ENCODE measurements at places on chromosomes 4 and X.

GRCh38 chr4:40962551-40963180 lies 212.9 kb downstream of the NSUN7 start:
- DNase-seq: no peak

- peak; percentile 27 for DNase-seq
Measured at GRCh38 chrX:250965-251364, 30.2 kb upstream of the PLCXD1 start.

DNA sequence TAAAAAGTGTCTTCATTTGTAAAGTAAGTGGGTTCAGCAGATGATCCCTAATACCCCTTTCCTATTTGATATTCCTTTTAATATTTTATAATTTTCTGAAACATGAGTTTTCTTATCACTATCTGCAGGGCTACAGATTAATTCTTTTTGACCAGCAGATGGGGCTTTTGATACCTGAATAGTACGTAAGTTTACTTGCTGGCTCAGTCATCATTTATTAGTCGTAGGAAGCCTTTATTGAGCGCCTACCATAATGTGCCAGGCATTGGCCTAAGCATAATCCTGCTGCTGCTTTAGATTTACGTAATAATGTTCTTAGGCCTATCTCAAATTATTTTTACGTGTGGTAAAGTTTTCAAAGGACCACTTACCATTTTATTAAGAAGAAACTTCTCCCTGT lies 33.1 kb downstream of the OSTC start:
- DNase-seq: peak; percentile 6

GRCh38 chr4:185576962-185577950 lies 41.9 kb upstream of the PDLIM3 start:
- DNase-seq: no peak

DNA sequence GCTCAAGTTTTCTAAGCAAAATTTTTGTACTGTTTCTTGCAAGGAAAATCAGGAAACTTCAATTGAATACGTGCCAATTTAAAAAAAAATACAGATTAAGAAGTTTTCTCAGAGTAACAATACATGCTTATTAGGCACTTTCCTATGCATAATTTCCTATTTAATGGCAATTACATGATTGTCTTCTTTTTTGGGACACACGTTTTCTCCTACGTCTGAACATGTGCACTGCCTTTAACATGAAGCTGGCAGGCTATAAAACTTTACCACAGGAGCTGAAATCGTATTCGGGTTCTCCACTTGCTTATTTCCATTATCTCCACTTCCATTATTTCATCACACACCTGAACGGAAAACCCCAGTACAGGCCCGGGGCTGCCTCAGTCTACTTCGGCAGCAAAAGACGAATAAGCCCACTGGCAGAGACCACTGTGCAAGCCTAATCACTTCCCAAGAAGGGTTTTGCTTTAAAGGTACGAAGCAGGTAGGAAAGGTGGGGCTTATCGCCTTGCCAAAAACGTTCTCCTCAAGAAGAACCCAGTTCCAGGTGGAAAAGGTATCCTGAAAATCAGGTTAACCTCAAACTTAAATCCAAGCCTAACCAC lies 575 bp downstream of the RCHY1 start:
- DNase-seq: no peak

- DNase-seq: no peak
Measured at GRCh38 chr4:121827853-121828252, 4.2 kb upstream of the CCNA2 start.

- DNase-seq: no peak
Measured at GRCh38 chr4:76987685-76988084, 38.1 kb downstream of the SEPTIN11 start.

DNA sequence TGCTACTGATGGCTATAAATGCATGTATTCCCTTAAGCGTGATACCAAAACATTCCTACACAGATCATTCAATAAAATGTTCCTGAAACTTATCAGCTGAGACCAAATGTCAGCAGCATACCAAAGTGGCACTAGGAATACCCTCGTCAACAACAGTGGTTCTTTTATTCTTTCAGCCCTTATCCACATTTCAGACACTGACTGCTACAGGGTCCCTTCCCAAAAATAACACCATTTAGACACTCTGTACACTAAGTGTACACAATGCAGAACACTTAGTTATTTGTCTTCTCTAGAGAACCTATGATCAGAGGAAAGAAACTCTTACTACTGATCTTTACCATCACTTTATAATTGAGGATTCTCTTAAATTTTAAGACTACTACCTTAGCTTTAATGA lies 94.1 kb downstream of the ATRX start:
- no peak for DNase-seq

- DNase-seq: no peak
Measured at GRCh38 chr4:173834151-173834550, 304.1 kb upstream of the HAND2 start.

DNA sequence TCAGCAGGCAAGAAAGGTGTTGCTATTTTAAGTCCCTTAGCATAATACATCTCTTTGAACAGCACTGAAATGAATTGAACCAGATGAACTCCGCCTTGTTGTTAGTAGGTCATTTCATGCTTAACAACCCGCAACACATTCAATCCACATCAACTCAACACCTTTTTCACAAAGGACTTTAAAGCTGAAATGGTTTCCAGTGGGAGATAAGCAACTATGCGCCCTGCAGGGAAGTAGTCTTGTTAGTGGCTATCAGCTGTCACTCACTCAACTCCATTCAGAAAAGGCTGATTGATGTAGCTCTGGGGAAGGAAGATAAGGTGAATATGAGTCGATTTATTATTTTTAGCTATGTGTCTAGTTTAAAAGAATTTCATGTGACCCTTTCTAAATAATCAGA lies 46.0 kb downstream of the ATP8A1 start:
- no peak for DNase-seq

DNA sequence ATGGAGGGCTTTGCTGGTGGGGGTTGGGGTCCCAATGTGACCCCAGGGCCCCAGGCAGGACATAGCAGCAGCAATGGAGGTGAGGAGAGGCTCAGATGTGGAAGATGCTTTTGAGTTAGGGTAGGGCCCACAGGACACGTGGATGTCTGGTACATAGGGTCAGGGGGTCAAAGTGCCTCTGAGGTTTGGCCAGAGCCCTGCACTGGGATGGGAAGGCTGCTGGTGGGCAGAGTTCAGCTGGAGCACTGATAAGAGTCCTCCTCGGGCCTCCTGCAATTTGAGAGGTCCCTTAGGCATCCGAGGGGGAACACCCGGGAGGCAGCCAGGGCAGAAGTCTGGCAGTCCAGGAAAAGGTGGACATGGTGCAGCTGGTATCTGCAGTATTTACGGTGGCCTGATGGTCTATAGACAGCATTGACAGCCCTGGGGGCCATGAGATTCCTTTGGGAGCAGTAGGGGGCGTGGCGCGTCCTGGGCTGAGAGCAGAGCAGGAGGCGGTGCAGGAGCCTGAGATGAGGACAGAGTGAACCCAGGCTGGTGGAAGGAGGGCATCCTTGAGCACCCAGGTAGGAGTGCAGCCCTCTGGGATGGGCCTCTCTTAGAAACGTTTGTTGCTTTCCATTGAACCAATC lies 22.6 kb downstream of the CCNQ start:
- no peak for DNase-seq

GRCh38 chrX:74119016-74119910 lies 184.7 kb upstream of the ZCCHC13 start:
- no peak for DNase-seq

DNA sequence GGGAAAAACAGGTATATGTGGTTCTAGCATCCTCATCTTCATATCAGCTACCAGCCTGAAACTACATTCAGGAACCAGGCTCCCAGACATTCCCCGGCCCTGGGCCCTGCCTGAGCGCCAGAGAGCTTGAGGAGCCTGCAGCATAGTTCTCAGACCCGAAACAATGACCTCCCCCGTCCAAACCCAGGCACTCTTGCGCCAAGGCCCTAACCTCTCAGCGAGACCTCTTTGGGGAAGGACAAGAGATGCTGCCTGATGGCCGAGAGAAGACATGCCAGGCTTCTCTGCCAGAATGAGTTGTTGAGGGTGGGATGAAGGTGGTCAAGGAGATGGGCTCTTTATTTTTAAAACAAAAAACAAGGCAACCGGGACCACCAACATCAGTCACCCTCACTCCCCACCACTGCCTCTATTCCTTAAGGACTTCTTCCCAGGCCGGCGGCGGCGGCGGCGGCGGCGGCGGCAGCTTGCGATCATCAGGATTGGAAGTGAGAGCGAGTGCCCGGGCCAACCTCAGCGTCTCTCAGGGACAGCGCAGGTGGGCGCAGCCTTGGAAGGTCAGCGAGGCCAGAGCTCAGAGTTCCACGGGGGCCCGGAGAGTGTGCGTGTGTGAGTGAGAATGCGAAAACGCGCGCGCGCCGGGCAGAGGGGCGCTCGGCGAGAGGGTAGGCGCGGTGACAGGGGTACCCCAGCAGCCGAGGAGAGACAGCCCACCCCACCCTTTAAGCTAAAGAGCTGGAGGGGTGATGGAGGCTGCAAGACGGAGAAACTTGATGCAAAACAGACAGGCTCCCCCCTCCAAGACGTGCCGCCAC lies 601 bp downstream of the INPP4B start:
- DNase-seq: no peak

DNA sequence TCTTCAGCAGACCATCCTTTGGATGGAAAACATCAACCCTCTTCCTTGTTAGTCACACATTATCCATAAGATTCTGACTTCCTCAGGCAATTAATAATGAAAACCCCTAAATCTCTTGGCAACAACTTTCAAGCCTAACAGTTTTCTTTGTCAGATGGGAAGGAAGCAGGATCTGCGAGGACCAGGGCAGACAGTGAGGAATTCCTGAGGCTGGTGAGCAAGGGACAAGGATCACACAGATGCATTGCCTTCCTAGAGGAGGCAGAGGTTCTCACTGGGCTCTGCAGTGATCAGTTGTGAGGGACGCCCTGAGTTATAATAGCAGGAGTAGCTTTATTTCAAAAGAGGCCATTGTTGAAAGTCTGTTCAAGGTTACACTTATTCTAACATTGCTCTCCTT lies 195.4 kb downstream of the SLIT2 start:
- no peak for DNase-seq

DNA sequence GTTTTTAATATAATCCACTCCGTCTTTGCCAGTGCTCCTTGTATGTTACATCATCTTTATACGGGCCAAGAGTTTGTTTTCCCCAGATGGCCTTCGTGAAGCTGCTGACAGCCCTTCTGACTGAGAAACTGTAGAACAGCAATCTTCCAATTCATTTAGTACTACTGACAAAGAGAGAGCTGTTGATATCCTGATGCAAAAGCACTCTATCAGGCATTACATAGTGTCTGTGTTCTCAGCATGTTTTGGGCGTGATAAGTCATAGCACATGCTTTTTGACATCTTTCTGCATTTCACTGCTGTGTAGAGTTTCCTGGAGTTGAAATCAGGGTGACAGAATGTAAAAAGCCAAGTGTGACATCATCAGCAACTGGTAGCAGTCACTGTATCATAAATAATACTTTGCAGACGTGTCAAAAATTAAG lies 746.3 kb upstream of the FAM241A start:
- DNase-seq: no peak

- DNase-seq: no peak
Measured at GRCh38 chr4:23456864-23457263, 433.0 kb downstream of the PPARGC1A start.

- no peak for DNase-seq
Measured at GRCh38 chr4:78610546-78611214, 59.1 kb downstream of the ANXA3 start.

DNA sequence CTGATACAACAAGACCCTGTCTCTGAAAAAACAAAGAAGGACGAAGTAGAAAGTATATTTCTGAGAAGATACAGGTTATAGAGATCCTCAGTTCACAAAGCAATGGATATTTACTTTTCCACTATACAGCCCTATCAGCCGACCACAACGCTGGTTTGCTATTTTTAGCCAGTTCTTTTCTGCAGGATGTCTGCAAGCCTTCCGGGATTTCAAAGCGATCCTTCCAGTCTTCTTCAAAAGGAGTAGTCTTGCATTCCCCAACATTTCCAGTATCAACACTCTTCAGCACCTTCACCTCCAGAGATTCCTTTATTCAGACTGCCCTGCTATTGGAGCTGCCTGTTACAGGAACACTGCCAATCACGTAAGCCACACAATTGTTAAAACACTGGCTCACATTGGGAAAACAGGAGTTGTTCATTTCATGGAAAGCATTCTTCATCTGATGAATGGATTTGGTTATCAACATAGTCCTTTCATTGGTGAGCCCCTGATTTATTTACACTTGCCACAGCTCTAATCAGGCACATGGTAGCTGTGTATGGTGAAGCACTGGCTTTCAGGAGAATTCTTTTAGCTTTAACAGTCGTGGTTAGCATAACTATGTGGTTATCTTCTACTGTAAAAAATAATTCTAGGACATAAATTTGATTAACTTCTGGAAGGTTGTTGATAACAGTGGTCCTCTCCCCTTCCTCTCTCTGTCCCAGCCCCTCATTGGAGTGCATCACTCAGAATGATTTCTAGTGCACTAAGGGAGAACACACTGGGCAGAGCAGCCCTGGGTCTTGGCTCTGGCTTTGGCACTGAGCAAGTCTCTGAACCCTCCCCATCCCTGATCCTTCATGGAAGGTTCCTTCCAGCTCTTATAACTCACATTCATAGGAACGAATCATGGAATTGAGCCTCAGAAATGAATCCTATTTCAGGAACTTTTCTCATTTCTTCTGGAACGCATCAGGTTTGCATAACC lies 109.9 kb upstream of the SORBS2 start:
- DNase-seq: no peak

DNA sequence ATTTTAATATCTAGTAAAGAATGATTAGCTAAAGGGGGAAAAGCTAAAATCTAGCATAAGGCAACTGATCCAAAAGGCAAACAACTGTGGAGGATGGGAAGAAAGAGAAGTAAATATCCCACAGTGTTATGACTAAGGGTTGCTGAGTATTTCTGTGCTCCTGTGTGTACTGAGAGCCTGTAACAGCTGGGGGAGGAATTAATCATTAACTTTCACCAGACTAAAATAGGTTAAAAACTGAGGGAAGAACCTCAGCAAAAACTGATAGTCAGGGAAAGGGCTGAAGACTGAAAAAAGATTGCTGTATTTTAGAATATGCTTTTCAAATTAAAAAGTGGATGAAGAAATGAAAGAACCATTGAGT lies 365.9 kb downstream of the CXXC4 start:
- DNase-seq: no peak

DNA sequence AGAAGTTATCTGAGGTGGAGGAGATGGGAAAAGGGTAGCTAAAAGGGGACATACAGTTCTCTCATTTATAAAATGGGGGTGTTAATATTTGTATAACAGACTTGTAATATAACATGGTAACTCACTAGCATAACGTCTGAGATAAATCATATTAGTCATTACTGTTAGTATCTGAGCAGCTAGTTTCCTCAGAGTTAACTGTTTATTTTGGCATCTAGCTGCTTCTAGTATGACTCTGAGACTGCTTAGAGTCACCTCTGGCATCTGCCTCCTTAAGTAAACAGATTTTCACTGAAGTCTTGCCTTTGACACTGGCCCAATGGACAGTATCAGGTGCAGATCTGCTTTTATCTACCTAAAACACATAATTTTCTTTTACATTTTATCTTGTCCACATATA lies 58.1 kb downstream of the SLC30A9 start:
- DNase-seq: no peak

DNA sequence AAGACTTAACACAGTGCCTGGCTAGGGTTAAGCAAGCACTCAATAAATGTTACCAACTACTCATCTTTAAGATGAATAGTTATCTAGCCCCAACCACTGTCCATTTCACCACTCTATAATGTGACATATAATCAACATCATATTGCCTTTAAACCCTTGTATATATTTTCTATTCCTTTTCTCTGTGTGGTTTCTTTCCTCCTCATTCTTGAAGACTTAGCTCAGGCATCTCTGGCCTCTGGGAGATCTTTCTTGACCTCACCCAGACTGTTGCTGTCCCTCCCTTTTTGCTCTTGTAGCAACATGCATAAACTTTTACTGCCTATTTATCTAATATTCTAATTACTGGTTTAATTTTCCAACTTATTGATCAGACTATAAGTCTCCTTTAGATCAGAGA lies 249.9 kb upstream of the MAB21L2 start:
- no peak for DNase-seq

All from CD4-positive, alpha-beta T cell treated with Interleukin-21 for 1 hour (primary cell).